H1 (cell line): ENCODE measurements at places on chromosomes 7 and 10.

GRCh38 chr7:11193131-11193867, 219.6 kb downstream of the PHF14 start:
- peak; percentile 58 for DNase-seq

DNA sequence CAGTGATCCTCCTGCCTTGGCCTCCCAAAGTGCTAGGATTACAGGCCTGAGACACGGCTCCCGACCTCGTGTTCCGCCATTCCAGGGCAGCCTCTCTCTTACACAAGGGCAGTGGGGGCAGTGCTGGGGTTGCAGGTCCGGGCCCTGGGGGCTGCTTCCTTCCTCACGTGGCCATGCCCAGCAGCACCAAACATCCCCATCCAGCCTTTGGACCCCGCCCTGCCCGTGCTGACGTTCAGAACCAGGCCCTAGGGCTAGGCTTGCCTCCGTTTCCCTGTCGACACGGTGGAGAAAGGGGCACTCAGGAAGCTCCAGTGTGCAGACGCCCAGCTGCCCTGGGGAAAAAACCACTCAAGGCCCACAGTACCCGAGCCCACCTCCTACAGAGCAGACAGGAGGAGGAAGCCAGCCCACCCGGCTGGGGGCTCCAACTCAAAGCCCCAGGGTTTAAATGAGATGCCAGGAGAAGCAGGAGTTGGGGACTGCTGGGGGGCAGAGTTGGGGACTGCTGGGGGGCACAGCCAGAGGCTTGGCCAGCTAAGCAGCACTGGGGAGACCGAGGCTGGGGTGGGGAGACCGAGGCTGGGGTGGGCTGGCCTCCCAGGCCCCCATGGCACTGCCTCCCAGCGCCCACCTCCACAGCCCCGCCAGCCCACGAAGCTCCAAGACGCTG, 35.9 kb downstream of the ADAP1 start:
- no peak for DNase-seq

DNA sequence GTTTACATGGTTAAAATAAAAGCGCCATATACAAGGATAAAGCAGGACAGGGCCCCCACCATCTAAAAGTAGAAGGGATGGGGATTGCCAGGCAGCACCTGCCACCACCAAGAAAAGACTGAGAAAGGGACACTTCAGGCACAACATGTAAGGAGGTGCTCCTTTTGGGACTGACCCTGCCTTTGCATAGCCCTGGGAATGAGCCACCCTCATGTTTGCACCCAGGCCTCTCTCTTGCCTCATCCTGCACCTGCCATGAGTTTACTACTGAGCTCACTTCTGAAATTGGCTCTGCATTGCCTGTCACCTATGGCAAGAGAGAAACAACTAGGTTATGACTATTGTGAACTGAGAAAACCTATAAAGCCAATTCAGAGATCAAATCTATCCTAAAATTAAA, 489.7 kb downstream of the KCNMA1 start:
- no peak for DNase-seq

- no peak for DNase-seq
Observed at GRCh38 chr10:124516746-124517397, 55.2 kb downstream of the LHPP start.

- DNase-seq: no peak
Observed at GRCh38 chr10:113590581-113590980, 37.7 kb downstream of the HABP2 start.

DNA sequence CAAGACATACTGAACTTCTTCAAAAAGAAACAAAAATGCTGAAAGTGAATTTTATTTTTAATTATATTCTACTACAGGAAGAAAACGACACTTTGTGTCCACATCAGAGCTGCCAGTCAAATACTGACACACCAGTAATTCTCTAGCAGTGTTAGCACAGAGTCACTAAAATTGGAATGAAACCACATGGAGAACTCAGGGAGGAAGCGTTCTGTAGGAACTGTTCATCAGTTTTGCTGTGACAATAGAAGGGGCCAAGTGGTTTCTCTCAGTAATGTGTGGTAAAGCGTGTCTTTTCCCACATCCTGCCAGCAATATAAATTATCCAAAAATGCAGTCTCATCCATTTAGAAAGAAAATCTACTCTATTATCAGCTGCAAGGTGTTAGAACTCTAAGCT, 683.3 kb downstream of the GRM8 start:
- DNase-seq: no peak

DNA sequence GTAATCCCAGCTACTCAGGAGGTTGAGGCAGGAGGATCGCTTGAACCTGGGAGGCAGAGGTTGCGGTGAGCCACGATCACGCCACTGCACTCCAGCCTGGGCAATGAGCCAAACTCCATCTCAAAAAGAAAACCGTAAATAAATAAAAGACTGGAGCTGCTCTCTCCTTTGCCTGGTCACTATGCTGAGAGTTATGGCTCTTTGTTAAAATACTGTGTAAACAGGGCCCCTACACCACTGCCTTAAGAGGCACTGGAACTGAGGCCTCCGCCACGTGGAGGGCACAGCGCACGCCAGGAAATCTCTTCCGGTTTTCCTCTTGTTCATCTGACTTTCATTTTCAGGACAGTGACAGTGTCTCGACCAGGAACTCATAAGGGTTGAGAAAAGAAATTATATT, 123.3 kb downstream of the PAXIP1 start:
- no peak for DNase-seq

DNA sequence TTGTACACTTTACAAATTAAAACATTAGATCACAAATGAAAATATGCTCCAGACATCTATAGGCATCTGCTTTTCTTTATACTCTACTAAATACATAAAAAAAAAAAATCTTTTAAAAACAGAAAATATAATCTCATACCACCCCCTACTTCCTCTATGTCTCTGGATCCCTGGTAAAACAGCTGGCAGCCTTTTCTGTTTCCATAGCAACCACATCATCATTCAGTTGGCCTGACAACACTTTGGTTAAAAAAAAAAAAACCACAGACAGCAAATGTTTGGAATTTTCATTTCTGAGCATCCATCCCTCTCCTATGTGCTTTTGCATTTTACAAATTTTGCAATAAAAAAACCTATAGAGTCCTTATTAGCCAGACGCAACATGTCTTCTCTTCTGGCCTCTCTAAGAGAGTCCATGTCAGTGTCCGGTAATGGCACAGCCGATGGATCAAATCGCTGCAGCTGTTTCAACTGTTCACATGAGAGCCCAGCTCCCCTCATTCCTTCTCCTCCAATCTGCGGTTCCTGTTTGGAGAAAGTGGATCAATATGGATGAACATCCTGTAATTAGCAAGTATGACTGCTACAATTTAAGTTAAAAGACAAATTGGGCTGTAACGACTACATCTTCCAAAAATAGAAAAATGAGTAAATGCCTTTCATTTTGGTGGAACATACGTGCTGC, 105.6 kb downstream of the NSUN6 start:
- DNase-seq: no peak

DNA sequence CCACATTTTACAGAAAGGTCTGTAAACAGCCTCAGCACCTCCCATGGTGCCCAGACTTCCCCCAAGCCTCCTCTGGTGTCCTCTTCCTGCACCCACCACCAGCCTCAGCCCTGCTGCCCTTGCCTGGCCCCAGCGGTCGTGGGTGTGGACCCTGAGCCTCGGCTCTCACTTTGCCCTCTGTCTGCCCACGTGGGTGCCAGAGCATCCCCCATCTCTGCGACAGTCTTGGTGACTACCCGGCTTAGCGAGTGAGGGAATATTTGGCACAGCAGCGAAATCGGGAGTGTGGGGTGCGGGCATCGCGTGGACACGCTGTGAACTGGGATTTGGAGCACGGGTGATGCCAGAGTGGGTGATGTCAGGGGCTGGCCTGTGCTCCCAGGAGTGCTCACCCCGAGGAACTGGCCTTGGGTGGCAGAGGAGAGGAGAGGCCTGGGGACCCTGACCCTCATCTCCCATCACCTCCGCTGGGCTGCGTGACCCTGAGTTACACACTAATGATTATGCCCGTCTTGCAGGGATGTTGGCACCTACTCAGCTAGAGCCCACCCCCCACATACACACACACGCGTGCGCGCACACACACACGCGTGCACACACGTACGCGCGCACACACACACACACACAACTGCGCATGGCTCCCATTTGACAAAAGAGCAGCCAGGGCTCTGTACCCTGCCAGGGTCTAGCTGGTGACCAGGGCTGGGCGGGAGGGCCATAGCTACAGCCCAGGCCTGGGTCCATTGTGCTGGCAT, 8.7 kb downstream of the ELFN1 start:
- no peak for DNase-seq

DNA sequence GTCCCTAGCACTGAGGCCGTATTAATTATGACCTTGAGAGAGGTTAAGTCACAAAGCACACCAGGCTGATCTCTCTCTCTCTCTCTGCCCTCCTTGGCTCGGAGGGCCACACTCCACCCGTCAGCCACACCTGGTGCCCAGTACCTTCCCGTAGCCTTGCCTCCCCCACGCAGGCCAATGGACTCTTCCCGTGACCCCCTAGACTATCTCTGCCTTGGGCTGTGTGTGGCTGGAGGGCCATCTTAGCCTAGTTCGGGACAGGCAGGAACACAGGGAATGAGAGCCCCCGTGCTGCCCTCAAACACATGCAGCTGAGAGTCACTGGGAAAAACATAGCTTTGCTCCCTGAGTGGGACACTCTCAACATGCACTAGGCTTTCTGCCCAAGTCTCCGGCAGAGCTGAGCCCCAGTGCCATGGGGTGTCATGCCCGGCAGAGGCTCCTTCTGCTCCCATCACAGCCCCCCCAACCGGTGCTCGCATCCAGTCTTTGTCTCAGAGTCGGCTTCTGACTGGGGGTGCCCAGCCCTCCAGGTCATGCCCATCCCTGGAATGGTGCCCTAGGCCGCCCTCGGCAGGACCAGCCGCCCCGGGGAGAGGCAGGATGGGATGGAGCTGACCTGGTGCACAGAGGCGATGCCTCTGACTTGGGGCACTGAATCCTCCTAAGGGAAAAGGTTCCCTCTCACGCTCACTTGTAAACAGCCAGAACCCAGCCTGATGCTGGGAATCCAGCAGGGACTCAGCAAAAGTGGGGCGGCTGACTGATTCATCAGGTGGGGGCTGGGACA, 63.0 kb downstream of the TCERG1L start:
- DNase-seq: no peak

GRCh38 chr10:132547421-132547861, 9.9 kb downstream of the INPP5A start:
- DNase-seq: no peak

DNA sequence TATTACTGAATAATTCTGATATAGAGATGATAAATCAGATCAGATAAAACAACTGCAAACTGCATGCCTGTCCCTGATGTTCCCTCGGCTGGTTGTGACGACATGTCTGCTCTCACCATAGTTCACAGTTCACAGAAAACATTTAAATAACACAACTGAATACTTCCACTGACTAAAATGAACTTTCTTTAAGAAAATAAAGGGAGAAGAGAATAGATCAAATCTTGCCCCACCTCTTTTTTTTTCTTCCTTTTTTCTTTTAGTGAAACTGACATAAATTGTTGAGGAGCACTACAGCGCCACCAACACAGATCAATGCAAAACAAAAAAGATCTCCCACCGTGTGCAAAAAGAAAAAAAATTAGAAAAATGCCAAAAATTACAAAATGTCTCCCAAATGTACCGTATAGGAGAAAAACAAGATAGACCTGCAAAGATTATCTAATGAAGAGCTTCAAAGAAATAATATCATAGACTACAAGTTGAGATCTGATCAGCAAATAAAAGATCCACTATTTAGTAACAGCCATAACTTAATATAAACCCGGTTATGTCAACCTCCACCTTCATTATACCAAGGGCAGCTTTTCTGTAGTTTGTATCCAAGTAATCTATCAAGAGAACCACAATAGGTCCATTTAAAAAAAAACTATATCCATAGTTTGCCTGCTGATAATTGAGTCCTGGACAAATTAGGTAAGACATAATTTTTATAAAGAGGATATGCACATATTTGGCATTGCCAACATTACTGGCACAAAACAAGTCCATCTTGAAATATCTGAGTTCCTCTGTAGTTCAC, 30.7 kb upstream of the EPC1 start:
- DNase-seq: no peak

GRCh38 chr7:127702938-127703337, 50.9 kb downstream of the SND1 start:
- DNase-seq: no peak

DNA sequence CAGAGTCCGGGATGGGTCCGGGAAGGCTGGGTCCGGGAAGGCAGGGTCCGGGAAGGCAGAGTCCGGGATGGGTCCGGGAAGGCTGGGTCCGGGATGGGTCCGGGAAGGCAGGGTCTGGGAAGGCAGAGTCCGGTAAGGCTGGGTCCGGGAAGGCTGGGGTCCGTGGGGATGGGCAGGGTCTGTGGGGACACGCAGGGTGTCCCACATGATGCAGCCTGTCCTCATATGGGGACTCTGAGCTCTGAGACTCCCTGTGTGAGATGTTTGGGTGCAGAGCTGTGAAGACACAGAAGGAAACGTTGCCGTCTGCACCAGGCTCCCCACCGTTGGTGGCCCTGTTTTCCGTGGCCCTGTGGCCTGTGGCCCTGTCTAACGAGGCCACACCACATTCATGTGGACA, 45.7 kb upstream of the ADGRA1 start:
- no peak for DNase-seq

DNA sequence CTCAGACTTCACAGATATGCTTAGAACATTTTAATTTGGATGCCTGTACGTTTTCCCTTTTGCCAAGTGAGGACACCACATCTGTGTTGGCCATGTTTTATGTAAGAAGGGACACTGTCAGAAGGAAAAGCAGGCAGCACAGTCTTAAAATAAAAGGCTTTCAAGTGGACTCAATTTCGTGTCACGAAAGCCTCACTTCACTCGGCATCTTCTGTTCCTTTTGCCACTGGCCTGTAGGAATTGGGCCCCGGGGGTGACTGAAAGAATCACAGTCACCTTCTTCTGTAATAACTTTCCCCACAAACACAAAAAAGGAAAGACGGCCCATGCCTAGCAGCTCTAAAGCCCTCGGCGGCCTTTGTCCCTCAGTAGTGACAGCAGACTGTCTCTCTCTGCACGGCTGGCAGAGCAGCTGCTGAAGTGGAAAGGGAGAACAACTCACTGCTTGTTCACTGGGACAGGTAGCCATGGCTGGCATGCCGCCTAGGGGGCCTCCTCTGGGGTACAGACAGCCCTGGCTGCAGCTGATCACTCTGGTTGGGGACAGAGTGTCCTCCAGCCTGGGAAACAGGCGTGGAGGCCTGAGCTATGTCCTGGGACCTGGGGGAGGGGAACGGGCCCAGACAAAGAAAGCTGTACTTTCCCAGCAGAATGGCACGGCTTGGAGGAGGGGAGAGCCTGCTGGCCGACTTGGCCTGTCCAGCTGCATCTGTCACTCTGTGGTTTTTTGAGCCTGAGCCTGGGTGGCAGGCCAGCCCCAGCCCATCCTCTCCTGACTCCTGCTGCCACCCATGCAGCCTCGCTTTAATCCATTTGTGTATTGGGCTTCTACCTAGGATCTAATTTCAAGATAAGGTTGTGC, 4.4 kb downstream of the RASSF4 start:
- DNase-seq: peak; percentile 59
